Activated CD8-positive, alpha-beta memory T cell treated with anti-CD3 and anti-CD28 coated beads for 1 hour (primary cell): ENCODE measurements at places on chromosomes 3 and 15.
A peak's percentile ranks its signal among the peaks of the same experiment; 100 is the strongest.

DNA sequence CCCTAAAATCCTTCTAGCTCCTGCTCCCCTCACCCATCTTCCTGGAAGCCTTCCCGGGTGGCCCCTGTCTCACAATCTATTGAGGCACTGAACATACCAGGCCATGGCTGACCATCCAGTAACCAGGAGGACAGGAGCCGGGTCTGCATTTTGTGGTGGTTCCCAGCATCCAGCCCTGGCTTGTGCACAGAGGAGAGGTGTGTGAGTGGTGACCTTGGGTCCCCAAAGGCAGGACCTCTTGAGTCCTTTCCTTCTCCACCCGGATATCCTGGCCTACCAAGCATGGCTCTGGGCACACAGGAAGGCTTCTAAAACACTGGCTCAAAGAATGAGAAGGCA lies 7.8 kb downstream of the CSK start:
- no peak for DNase-seq

DNA sequence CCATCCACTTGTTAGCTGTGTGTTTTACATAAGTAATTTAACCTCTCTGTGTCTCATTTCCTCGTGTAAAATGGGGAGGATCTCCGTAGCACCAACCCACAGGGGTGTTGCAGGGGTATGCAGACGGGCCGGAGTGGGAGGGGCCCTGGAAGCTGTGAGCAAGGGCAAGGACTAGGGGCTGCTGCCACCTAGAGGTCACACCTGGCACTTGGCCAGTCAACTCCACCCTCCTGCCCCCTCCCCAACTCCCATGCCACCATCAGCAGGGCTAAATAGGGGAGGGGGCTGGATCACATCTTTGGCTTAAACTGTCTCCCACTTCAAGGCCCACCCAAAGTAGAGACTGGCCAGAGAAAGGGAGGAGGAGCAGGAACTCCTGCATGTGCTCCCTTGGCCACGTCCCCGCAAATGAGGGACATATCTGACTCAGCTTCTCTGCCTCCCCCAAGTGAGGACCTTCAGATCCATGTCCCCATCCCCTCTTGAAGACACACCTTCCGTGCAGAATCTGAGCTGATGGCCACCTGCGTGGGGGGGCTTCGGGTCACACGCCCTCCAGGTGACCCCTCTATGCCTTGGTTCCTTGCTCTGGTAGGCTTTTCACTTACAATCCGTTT lies 2.6 kb downstream of the CCDC9B start:
- peak; percentile 62 for DNase-seq

DNA sequence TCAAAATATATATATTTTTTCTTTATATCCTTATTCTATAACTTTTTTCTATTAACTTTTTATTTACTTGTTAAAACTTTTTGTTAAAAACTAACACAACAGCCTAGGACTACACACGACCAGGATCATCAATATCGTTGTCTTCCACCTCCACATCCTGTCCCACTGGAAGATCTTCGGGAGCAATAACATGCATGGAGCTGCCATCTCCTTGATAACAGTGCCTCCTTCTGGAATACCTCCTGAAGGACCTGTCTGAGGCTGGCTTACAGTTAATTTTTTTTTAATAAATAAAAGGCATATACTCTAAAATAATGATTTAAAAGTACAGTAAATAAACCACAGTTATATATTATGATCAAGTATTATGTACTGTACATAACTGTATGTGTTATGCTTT lies 58.9 kb downstream of the SFMBT1 start:
- DNase-seq: no peak

DNA sequence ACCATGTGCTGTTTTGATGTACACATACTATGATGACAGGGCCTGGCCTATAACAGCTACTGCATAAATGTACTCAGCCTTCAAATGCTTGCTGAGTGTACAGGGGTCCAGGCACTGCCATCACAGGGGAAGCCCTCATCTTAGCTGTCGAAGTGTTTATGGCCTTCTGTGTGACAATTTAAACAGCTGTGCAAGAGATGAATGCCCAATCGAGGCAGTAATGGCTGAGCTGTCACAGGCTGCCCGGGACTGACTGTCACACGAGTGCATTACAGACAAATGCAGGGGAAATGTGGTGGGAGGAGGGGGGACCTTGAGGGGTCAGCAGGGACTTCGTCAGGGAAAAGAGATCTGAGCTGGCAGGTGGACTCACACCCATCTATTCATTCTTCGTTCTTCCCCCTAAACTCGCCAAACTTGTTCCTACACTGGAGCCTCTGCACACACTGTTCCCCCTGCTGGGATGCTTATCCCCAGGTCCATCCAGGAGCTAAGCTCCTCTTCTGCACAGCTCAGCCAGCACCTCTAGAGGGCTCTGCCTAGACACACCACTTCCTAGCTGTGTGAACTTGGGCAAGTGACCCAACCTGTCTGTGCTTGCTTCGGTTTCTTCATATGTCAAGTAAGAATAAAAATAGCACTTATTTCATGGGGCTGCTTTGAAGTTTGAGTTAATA lies 156.2 kb upstream of the IQSEC1 start:
- DNase-seq: no peak

GRCh38 chr3:168021737-168022450 lies 73.8 kb downstream of the GOLIM4 start:
- DNase-seq: no peak

GRCh38 chr3:14765576-14766427 lies 53.0 kb upstream of the FGD5 start:
- DNase-seq: no peak

DNA sequence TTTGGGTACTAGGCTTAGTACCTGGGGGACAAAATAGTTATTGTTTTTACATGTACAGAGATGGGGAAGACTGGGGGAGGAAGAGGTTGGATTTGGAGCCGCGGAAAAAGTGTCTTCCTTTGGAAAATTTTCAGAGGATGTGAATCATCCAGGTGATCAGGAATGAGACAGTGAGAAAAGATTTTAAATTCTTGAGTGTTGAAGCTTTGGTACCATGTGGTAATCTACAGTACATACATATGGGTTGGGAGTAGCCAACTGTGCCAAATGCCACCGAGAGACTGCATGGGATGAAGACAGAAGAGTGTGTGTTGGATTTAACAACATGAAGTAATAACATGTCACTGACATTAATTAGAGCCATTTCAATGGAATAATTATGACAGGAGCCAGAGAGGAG lies 1238.2 kb downstream of the ROBO1 start:
- no peak for DNase-seq

GRCh38 chr15:81573098-81573746 lies 199.2 kb upstream of the TMC3 start:
- no peak for DNase-seq

- no peak for DNase-seq
These were observed 75.3 kb downstream of the HMG20A start for GRCh38 chr15:77495838-77496596.
